ENCODE measurements at places on chromosomes 3 and 15.
A peak's percentile ranks its signal among the peaks of the same experiment; 100 is the strongest.

DNA sequence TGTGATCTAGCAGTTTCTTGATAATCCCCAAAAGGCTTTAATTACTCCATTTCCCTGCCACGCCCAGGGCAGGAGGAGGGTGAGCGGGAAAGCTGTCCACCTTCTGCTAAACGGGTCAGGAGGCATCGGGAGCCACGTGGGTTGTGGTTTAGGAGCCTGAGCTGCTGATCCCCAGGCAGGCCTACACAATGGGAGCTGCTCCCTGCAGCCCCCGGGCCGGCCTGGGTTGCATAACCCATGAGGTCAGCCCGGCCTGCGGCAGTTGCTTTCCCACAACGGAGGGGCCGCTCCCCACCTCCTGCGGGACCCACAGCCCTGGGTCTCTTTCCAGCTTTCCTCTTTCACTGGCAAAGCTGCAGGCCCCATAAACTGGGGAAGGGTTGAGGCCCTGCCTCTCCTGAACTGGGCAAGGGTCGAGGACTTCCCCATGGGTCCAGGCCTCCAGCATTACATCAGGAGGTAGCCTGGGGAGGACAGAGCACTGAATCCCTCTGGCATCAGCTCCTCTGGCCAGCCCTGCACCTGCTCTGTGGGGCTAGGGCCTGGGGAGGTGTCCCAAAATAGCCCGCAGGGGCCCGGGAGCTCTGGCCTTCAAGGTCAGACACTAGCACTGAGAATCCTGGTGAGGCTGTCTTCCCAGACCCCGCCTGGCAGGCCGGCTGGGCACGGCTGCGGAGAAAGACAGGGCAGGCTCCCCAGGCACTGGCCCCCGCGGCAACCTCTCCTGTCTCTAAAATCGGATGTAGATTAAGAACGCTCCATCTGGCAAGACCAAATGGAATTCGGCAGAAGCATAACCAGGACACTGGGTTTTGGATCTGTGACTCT, 47.3 kb downstream of the ZDHHC19 start:
- DNase-seq: no peak

DNA sequence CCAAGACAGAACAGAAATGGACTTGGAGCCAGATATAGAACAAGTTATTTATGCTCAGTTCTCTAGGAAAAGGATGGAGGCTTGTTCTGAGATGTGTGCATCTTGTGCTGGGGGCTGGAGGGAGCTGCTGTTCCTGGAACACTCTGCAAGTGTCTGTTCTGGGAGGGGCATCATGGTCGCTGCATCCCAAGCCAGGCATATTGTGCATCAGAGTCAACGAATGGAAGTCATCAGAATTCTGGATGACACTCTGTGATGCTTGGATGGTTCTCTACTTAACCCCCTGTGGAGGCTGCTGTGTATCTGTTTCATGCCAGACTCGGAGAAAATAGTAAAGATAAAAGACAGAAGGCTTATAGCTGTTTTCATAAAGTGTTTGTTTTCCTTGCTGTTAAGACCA, 34.7 kb downstream of the RPL22L1 start:
- no peak for DNase-seq

DNA sequence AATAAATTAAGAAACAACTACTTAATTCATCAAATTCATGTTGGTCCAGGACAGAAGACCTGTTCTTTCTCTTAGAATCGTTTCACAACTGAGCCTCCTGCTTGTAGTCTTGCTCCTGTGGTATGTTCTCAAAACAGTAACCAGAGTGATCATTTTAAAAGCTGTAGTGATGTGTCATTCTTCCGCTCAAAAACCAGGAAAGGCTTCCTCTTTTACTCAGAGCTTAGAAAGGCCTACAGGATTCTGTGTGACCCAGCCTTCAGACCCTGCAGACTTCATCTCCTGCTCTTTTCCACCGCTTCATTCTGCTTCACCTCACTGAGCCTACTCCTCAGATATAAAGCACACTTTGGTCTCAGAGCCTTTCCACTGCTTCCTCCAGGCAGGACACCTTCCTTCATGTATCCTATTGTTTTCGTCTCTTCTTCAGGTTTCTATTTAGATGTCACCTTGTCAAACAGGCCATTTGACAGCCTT, 22.7 kb downstream of the ST6GAL1 start:
- no peak for DNase-seq

DNA sequence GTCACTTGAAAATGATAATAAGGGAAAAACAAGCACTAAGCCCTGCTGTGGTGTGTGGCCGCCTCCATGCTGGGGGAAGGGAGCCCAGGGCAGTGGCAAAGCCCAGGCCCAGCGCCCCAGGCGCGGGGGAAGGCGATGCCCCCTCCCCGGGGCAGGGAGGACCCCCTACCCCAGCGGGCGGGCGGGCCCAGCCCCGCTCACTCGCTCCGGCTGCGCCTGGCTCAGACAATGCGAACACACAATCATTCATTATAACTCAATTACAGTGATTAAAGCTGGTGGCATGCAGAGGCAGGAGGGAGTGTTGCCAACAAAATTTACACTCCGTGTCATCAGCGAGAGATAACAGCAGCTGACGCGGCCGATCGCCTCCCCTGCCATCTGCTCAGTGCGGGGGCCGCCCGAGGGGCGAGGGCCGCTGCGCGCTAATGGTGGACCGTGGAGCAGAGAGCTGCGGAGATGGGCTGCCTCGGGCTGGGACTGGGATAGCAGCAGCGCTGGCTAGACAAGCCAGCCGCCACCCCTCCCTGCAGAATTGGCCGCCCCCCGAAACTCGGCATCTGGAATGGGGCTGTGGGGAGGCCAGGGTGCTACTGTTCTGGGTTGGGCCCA, 64.1 kb downstream of the TLE3 start:
- DNase-seq: no peak

DNA sequence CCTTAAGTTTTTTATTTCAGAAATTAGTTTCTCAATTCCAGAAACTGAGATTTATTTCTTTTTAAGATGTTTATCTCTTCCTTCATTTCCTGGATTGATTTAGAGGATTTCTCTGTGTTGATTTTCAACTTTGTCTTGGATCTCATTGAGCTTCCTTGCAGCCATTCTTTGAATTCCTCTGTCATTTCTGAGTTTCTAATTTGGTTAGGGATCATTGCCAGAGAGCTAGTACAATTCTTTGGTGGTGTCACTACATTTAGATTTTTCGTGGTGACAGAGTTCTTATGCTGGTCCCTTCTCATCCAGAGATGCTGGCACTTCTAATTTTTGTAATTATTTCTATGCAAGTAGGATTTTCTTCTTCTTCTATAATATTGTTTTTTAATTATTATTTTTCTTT, 691.1 kb upstream of the NAALADL2 start:
- no peak for DNase-seq

DNA sequence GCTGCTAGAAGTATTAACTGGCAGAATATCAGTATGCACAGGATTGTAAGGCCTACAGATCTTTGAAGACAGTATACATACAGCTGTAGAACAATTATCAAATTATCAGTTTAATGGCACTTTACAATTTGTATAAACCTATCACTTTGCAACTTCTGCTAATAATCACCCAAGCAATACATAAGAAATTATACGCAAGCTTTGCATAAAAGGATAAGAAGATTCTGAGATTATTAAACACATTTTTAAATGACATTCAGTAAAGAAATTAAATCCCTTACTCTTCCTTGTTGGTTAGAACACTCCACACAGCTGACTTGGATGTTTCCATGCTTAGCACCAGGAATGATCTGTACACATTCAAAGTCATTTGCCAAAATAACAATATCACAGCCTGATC, 46.8 kb downstream of the DMXL2 start:
- no peak for DNase-seq

- no peak for DNase-seq
Measured at GRCh38 chr3:40387001-40387894, at the start of gene ENTPD3. Gene ENTPD3 (plus strand): TSS chr3:40387184. CDS start chr3:40388058, 874 bp downstream.

DNA sequence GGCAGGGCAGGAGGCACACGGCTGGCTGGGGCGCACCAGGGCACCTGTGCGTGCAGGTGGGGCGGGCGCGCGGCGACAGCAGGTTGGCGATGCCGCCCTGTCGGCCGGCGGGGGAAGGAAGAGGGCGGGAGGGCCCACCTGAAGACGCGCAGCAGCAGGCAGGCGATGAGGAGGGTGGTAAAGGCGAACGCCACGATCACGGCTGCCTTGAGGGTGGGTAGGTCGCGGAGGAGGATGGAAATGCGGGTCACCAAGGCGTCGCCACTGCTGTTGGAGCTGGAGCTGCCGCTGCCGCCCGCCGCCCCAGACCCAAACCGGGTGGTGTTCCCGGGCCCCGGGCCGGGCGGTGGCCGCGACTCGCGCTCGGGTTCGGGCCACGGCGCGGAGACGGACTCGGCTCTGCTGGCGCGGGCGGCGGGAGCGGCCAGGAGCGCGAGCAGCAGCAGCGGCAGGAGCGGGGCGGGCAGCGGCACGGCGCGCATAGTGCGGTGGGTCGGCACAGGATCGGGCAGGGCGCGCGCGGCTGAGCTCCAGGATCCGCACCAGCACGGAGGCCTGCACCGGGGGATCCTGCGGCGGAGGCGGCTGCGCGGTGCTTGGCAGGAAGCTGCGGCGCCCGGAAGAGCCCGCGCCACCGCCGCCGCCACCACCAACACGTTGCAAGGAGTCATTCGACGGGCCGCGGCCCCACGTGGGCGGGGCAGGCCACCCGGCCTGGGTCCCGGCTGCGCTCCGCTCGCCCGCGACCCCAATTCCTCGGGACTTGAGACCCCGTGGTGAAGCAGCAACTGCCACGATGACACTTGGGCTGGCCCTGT, at the start of gene FAM174B:
FAM174B (minus strand) TSS at position 598 of the 818 bp plus-strand sequence.
- DNase-seq: peak; percentile 16

- no peak for DNase-seq
Measured at GRCh38 chr15:22871481-22872086, 33.1 kb downstream of the NIPA2 start.

- peak; percentile 49 for DNase-seq
Measured at GRCh38 chr3:160413613-160414248, 14.3 kb downstream of the SMC4 start.

- no peak for DNase-seq
Measured at GRCh38 chr15:22942877-22943276, 37.3 kb downstream of the CYFIP1 start.

- no peak for DNase-seq
Measured at GRCh38 chr3:123833398-123833785, 50.7 kb downstream of the MYLK start.

- no peak for DNase-seq
Measured at GRCh38 chr15:85133709-85134108, 152.1 kb downstream of the PDE8A start.

- no peak for DNase-seq
Measured at GRCh38 chr3:14616606-14617507, 34.7 kb upstream of the CCDC174 start.

DNA sequence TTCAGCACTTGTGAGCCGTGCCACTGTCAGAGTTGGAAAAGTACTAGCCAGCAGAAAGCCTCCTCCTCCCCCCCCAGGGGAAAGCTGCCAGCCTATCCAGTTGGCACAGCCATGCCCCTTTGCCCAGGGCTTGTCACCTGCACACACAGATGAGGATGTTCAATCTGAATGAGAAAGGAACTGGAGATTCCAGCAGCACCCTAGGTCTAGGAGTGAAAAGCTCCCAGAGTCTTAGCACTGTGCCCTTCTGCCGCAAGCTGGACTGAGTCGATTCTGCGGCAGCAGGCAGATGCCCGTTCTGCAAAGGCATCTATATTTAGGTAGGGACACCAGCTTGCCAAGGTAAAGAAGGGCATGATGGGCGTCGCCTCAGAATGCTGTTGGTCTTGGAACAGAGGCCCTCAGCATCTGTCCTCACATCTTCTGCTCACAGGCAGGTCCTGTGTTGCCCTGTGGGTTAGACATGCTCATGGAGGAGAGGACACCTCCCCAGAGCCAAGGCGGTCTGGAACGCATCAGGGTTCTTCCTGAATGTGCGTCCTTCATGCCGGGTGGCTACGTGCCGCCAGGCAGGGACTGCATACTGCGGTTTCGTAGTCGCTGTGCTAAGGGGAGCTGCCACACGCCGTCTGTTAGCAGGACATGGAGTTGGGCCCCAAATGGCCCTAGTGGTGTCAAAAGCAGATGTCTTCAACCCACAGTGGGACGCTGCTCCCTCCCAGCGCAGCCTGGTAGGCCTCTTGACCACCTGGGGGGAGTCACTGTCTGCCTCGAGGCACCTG, 109.5 kb downstream of the VGLL4 start:
- no peak for DNase-seq

DNA sequence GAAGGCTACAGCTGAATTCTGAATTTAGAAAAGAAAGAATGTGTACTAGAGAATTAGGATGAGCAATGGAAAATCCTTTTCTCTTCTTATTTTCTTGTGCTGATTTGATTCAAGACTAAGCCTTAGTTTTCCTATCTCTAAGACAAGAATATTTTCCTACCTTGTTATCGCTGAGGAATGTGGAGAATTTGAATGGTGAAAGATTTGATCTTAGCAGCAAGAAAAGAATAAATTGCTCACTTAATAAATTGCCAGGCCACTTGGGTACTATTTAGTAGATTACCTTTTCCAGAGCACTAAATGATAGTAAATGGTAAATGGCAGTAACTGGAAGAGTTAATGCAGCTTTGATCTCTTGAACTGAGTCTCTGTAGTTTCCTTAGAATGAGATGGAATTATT, 145.7 kb upstream of the MEIS2 start:
- no peak for DNase-seq

DNA sequence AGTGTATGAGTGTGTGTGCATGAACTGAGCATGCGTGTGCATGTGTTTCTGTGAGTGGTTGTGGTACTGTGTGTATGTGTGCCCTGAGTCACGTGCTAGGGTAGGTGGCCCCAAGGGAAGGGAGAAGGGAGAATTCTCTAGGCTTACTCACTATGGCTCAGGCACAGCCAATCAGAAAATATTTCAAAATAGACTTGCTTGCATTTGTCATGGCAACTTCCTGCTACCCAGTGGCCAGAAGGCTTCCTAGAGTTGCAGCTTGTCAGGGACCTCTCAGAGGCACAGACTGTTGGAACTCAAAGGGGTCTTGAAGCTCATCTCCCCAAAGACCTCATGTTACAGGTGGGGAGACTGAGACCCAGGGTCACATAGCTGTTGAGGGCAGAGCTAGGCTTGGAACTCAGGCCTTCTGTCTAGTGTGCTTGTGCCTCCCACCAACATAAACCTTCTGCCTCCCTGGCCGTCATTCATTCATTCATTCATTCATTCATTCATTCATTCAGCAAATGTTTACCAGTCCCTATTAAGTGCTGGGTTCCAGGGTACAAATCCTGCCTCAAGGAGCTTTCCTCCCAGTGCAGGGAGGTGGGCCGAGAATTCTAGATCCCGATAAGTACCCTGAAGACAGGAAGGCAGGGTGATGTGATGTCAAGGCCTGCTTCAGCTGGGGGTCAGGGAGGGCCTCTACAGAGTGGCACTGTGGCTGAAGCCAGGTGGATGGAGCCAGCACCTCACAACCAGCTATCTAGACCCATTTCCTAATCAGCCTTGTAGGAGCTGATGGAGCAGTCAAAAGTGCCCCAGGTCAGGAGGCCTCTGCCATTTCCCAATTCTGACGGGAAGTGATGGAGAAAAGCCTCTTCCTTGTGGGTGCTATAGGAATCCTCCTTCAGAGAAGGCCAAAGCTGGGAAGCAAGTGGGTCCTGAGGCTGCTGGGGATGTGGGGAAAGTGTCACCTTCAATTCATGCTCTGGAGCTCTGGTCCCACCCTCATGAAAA, 10.9 kb upstream of the RFT1 start:
- DNase-seq: no peak
